ENCODE measurements at places on chromosomes 16 and 17. TPM values are rescaled to one million over a fixed set of nuclear protein-coding genes. Genes with fewer than 3 reads are reported as not detected.

DNA sequence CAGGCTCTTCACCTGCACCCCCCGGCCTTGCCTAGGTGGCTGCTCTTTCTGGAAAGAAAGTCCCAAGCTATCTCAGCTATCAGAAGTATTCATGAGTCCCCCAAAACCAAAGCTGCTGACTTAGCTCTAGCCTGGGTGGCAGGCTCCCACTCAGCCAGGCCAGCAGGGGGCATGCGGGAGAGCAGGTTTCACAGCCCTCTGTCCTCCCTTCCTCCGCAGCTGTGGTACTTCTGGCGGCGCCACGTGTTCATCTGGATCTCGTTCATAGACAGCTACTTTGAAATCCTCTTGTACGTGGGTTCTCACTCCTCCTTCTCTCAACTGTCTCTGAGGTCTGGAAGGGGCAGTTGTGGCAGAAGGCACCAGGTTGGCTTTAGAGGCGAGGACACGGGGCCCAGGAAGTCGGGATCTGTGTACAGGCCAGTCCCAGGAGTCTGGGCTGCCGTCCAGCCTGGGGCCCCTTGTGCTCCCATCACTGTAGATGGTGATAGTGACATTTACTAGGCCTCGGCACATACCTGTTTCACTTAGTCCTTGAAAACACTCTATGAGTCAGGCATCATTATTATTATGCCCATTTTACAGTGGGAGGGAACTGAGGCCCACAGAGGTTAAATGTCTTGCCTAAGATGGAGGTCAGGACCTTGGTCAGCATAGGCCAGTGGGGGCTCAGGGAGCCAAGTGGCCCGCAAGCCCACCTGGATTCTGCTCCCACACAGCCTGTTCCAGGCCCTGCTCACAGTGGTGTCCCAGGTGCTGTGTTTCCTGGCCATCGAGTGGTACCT, 12.9 kb downstream of the TRPV2 start:
- no peaks in the 10 kb centered on the region for H3K4me1 ChIP-seq
- no peaks in the 10 kb centered on the region for H3K36me3 ChIP-seq
- peak; percentile 77 for DNase-seq

GRCh38 chr17:28563475-28563874, 7.8 kb downstream of the PIGS start:
- H3K27me3 ChIP-seq: no peaks in the 10 kb centered on the region
- H3K4me3 ChIP-seq: no peak overlapping the region
- H3K36me3 ChIP-seq: peaks cover 38% of the 10 kb centered on the region

DNA sequence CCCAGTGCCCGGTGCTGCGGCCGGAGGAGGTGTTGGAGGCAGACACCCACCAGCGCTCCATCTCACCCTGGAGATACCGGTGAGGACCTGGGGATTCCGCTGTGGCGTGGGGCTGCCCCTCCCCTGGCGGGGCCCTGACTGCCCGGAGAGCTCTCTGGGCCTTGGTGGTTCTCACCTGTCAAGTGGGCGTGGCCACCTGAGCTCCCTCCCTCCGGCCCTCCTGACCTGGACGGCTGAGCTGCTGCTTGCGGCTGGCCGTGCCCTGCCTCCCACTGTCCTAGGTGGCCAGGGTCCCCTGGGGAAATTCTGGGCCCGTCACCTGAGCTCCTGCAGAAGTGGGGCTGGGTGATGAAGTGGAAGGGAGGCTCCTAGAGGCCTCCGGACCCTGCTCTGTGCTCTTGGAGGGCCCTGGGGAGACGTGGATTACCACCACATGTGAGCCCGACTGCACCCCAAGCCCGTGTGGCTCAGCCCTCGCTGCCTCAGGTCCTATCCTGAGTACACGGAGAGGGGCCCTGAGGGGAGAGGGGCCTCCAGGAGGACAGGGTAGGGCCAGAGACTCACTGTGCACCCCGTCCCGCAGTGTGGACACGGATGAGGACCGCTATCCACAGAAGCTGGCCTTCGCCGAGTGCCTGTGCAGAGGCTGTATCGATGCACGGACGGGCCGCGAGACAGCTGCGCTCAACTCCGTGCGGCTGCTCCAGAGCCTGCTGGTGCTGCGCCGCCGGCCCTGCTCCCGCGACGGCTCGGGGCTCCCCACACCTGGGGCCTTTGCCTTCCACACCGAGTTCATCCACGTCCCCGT, 1.1 kb downstream of the IL17C start:
- no peaks in the 10 kb centered on the region for H3K27me3 ChIP-seq
- H3K36me3 ChIP-seq: no peaks in the 10 kb centered on the region
- H3K27ac ChIP-seq: no peak overlapping the region
- H3K4me1 ChIP-seq: no peaks in the 10 kb centered on the region
- peak; percentile 73 for DNase-seq

DNA sequence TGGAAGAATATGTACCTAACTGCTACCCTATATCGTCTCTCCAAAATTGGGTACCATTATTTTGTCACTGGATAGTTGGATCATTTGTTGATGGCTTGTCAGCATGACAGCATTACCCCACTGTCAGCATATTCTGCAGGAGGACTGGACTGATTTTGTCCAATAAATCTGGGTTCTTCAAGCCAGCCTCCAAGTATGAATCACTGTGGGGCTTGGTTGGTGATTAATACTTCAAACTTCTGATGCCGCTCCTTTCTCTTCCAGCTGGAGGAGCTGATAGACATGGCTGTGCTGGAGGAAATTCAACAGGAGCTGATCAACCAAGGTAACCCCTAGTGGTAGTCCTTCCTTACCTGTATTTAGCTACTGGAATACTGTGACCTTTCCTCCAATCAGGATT, 2.5 kb downstream of the RPAIN start:
- H3K27me3 ChIP-seq: no peaks in the 10 kb centered on the region
- H3K36me3 ChIP-seq: peaks cover 22% of the 10 kb centered on the region
- no peak overlapping the region for H3K4me3 ChIP-seq
- peaks cover 19% of the 10 kb centered on the region for H3K4me1 ChIP-seq
- no peak overlapping the region for H3K27ac ChIP-seq

DNA sequence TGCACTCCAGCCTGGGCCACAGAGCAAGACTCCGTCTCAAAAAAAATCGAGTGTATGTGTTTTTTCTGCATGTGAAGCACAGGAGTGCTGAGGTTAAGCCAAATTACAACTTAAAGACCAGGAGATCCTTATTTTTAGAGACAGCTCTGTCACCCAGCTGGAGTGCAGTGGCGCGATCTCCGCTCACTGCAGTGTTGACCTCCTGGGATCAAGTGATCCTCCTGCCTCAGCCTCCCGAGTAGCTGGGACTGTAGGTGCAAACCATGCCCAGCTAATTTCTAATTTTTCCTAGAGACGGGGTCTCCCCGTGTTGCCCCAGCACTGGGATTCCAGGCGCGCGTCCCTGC, 7.5 kb upstream of the PPP1R27 start:
- H3K4me1 ChIP-seq: no peaks in the 10 kb centered on the region
- H3K4me3 ChIP-seq: no peak overlapping the region
- no peak overlapping the region for H3K27ac ChIP-seq
- H3K27me3 ChIP-seq: no peaks in the 10 kb centered on the region
- H3K36me3 ChIP-seq: peaks cover 41% of the 10 kb centered on the region

DNA sequence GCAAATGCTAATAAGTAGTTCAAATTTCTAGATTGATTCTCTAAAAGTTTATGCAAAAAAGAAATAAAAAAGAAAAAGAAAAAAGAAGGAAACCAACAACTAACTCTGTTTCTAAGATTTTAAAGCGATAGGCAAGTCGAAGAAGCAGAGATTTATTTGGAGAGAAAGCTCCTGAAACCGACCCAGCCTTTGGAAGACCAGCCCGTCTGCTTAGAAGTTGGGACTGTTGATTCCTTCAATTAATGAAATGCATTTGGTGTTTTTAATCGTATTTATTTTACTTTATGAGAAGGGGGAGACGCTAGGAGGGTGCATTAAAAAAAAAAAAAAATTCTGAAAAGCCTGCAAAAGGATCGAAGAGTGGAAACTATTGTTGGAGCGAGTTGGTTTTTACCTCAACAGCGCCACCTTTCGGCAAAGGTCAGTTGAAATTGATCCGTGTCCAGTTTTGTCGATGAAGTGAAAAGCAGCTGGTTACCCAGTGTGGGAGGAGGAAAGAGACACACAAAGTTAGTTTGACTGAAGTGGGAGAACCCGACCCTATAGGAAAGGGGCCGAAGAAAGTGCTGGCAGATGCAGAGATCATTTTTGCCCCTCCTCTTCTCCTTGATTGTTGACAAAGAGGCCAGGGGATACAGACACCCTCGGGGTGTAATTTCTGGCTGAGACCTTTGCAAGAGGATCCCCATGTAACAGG, 1.5 kb upstream of the MAF start:
- peak; percentile 81 for DNase-seq
- H3K27me3 ChIP-seq: no peaks in the 10 kb centered on the region
- peaks cover 3% of the 10 kb centered on the region for H3K36me3 ChIP-seq
- H3K4me3 ChIP-seq: peak overlapping the region; percentile 71
- H3K4me1 ChIP-seq: peaks cover 7% of the 10 kb centered on the region

DNA sequence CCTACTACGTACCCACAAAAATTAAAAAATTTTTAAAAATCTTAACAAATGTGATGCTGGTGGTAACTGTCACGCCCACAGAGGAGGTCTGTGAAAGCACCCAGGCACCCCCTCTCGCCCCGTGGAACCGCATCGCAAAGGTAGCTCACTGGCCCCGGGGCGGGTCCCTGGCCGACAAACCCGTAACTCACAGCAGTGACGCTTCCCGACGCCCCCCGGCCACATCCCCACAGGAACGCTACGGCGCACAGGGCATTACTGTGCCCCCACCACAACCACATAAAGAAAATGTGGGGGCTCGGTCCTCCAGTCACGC, 366 bp downstream of the ANKS3 start:
- no peaks in the 10 kb centered on the region for H3K27me3 ChIP-seq
- H3K4me1 ChIP-seq: peaks cover 9% of the 10 kb centered on the region
- no peaks in the 10 kb centered on the region for H3K36me3 ChIP-seq
- H3K27ac ChIP-seq: peak overlapping the region; percentile 61
- peak overlapping the region; percentile 86 for H3K4me3 ChIP-seq

- H3K4me1 ChIP-seq: no peaks in the 10 kb centered on the region
- no peaks in the 10 kb centered on the region for H3K36me3 ChIP-seq
- H3K27me3 ChIP-seq: no peaks in the 10 kb centered on the region
Observed at GRCh38 chr16:12674071-12674470, 129.6 kb downstream of the CPPED1 start.

KRT36 gene
- not detected for total RNA-seq

RHBDF1 gene
- total RNA-seq: 35.4 TPM

TP53TG3C gene
- not detected for total RNA-seq

Measured in thyroid gland (tissue), 4 donors.